ENCODE measurements at places on chromosomes 16 and 17.

DNA sequence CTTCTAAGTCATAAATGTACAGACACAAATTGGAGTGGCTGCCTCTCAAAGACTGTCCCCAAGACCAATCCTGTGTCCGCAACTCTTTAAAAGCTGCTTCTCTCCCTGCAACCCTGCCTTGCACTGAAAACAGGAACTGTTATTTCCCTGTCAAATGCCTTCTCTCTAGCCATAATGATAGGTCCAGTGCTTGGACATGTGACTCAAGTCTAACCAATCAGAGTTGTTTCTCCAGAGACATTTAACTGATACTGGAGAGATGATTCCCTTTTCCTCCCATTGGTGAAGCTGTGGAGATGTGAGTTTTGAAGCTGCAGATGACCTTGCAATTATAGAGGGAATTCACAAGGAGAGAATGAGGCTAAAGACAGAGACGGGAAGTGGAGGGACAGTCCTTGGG, 253.3 kb upstream of the CDH5 start:
- no peak for DNase-seq

DNA sequence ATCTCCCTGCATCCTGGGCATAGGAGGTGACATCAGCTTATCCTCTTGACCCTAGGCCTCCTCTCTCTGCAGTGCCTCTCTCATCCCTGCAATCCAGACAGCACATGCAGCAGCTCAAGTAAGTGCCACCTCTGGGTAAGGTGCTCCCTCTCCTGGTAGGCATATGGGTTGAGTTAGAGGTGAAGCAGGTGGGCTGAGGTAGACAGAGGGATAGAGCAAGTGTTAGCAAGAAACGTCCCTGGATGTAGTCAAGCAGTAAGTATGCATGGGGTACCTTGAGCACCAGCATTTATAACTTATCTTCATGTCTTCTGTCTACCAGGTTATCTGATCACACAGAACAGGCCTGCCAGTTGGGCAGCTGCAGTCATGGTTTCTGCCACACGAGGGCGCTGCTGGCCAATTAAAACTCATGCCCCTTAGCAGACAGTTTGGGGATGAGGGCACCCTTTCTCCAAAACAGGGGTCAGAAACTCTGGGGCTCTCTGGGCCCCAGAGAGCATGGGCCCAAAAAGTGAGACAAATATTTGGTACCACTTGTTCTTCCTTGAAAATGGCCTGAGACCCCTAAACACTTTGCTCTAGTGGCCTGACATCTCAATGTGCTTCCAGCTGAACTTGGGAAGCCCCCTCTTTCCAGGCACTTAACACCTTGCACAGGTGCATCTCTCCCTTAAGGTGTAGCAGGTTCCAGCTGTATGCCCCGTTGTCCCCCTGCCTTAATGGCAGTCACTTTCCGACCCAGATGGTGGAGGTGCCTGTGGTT, 59.8 kb downstream of the NEUROD2 start:
- peak; percentile 81 for DNase-seq

DNA sequence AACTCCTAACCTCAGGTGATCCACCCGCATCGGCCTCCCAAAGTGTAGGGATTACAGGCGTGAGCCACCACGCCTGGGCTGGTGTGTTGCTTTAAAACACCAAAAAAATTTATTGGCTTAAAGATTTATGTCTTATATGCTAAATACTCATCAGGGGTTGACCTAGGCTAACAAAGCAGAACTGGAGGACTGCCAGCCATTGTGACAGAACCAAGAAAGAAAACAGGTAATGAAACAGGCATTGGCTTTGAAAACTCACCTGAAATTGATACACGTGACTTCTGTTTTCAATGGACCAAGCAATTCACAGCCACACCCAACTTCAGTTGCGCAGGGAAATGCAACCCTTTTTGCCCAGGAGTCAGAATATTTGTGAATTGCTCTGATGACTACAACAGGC, 4.9 kb upstream of the PHAF1 start:
- no peak for DNase-seq

DNA sequence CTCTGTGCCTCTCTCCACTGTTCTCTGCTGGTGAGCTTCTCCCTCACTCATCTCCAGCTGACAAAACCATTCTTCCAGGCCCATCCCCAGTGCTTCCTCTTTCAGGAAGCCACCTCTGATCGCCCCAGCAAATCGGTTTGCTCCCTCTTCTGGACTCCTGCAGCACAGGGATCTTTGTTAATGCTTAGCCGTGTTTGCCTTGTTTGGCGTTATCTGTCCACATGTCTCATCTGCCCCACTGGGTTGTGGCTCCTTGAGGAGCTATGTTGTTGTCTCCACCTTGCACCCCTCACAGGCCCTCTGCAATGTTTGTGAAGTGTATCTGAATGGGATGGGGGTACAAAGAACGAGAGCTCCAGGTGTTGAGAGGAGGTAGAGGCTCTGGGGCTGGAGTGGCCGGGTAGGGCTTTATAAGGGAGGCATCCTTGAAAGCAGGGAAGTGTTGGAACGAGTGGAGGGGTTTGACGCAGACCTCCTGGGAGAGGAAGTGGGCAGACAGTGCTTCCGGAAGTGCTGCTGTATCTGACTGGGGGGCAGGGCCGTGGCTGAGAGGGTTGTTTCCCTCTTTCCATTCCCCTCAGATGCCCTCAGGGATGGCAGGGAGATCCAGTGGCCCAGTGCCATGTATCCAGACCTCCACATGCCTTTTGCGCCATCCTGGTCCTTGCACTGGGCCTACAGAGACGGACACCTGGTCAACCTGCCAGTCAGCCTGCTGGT, 27.8 kb downstream of the CASKIN2 start:
- DNase-seq, result no peak

DNA sequence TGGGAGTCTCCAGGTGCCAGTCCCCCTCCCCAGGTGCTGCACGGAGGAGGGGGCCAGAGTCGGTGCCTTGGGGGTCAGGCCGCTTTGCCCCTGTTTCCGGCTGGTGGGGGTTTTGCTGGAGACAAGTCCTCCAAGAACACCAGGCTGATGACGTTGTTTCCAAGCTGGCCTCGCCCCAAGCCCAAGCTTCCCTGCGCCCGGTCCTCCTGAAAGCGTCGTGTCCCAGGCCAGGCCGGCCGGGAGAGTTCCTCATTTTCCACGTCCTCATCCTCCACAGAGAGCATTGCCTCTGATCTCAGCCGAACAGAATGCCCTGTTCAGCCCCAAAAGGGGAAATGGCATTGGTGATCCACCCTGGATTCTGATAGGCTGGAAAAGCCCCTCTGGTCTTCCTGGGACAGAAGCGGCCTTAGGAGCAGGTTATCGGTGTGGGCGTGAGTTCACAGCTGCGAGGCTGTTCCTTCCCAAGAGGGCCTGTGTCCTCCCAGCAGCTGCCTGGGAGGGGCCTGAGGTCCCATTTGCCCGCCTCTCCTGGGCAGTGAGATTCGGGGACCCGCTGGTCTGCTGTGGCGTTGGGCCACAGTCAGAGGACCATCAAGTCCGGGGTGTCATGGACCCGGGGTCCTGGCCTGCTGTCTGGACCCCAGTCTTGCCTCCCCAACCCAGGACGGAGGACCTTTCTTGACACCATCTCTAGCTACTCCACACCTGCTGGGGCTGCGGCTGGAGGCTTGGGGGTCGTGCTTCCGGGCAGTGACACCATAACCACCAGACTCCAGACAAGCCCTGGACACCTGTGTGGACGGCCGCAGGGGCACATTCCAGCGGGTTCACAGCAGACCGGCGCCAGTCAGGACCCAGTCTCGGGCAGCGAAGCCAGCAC, 7.1 kb downstream of the SOX8 start:
- DNase-seq, result no peak

GRCh38 chr17:40501499-40501911, at the start of gene TNS4:
TNS4 (minus strand) TSS chr17:40501623; CDS start chr17:40496425, 5,198 bp downstream.
- DNase-seq, result no peak

GRCh38 chr17:59512844-59513385, 52.5 kb upstream of the DHX40 start:
- DNase-seq, result peak; percentile 34

DNA sequence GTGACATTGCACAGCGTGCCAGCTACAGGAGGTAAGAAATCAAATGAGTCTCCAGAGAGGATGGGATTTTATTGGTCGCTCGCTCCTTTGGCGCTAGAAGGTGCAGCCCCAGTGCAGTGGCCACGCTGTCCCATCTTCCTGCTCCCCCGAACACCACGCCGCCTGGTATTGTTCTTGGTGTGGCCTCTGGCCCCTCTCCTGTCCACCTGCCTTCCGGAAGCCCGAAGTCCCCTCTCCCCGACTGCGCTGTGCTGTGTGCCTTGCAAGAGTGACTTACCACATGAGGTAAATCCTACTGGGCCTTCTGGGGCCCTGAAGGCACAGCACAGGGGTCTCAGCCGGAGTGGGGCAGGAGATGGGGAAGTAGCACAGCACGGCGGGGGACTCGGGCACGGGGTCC, 58.2 kb downstream of the MARCHF10 start:
- DNase-seq, result no peak

Measured in HAP-1 (cell line).